ENCODE measurements at places on chromosomes 6 and 20. TPM values are rescaled to one million over a fixed set of nuclear protein-coding genes. Genes with fewer than 3 reads are reported as not detected.

The SHLD1 gene
- total RNA-seq: 8.3 TPM

DNA sequence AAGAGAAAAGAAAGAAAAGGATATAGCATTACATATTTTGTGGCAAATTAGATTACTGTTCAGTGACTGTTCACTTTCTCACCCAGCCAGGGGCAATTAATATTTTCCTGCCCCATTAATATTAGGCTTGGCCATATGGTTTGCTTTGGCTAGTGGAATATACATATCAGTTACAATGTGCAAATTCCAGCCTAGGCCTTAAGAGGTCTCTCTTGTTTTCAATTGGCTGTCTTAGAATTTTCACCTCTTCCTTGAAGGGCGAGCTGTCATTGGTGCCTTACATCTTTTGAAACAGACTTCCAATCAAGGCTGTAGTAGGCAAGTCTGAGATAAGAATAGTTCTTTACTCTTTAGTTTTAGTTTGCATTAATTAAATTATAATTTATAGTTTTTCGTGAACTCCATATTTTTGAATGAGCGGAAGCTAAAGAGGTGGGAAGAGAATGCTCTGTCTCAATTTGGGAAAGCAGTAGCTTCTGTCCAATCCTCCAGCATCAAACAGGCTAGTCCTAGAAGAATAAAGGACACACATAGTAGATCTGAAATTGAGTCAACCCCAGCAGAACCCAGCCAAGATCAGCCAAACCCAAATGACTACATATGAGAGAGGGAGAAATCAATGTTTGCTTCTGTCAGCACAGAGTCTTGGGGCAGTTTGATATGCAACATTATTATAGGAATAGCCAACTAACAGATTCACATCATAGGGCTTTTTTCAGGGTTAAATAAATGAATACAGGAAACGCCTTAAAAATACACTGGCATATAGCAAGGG, 6.3 kb upstream of the CSNK2A1 start:
- DNase-seq: no peak

The ENPP3 gene
- total RNA-seq: 19.5 TPM

The RFX6 gene
- total RNA-seq: 0.25 TPM

- no peak for DNase-seq
Observed at GRCh38 chr6:1271071-1271763, 40.7 kb upstream of the FOXQ1 start.

DNA sequence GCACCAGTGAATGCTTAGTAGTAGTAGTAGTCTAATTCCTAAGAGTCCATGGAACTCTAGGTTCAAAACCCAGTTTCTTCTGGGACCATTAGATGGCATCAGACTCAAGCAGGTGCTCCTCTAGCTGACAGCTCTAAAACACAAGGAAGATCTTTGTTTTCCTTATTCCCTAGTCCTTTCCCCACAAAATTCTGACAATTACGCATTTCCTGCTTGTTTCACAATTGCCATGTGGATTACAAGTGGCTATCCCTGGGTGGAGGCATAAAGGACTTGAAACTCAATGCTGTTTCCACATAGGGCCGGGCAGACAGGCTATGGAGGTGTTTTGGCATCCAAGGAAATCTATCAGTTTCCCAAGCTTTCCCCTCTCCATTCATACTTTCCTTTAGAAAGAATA, 9.2 kb upstream of the HLA-DOB start:
- DNase-seq: no peak

GRCh38 chr20:58587467-58587866, 63.6 kb upstream of the STX16 start:
- DNase-seq: peak; percentile 1

- no peak for DNase-seq
Observed at GRCh38 chr6:149324428-149324827, 6.9 kb downstream of the TAB2 start.

GRCh38 chr6:127690092-127690491, 113.1 kb downstream of the C6orf58 start:
- no peak for DNase-seq

GRCh38 chr6:167819576-167819975, 7.1 kb upstream of the AFDN start:
- DNase-seq: no peak

All from mucosa of descending colon (tissue), 3 donors.